ENCODE measurements at places on chromosomes 5 and 9.

DNA sequence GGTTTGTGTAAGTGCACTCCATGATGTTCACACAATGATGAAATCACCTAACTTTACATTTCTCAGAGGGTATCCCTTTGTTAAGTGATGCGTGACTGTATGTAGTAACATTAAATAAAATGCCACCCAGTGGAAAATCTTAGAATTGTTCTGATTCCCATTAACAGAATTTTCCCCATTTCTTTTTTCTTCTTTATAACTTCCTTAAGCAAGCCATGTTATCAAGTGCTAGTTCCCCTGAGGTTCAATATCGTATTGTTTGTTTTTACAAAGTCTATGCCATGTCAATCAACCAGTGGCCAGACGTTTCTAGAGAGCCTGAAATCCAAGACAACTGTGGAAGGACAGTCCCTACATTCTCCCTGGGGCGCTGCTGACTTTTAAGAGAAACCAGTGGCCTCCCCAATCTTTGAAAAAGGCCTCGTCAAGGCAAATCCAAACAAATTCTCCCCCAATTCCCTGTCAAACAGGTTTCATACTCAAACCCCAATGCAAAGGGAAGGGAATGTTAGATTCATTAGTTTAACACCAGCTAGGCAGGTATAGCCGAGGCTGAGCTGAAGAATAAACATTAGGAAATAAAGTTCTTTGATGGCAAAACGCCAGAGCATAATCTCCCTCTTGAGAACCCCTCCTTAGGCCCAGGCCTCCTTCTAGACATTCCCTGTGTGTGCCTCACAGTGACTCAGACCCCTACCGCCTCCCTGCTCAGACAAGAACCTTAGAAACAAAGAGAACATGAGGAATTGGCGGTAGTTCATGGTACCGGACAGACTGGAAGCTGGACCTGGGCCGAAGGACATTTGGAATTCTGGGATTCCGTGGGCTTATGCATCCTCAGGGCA, 198.7 kb downstream of the GNA14 start:
- DNase-seq: no peak

GRCh38 chr5:113201715-113202114, 225.1 kb downstream of the DCP2 start:
- DNase-seq: no peak

- no peak for DNase-seq
These were observed 335.6 kb upstream of the ITGA1 start for GRCh38 chr5:52452098-52452497.

DNA sequence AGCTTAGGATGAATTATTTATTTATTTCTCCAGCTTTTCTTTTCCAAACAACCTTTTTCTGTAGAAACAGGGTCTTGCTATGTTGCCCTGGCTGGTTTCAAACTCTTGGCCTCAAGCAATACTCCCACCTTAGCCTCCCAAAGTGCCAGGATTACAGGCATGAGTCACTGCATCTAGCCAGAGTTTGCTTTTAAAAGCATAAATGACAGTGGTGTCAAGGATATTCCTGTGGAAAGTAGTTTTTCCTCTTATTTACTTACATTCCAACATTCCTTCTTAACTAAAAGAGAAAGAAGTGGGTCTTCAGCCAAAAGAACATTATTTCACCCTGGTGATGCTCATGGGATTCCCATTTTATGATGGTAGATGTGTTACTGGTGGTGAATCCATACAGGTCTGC, 62.4 kb downstream of the GRIA1 start:
- no peak for DNase-seq

Measured in AML-193 (cell line).